ENCODE measurements at places on chromosomes 16 and 17. TPM values are rescaled to one million over a fixed set of nuclear protein-coding genes. Genes with fewer than 3 reads are reported as not detected.

The ACSM2A gene
- polyA plus RNA-seq, result 88.7 TPM

The MPO gene
- 2.4 TPM for polyA plus RNA-seq

The PRSS22 gene
- 8.2 TPM for polyA plus RNA-seq

The NCOR1 gene
- polyA plus RNA-seq, result 136 TPM

GRCh38 chr17:51560398-51560797 lies 300.1 kb downstream of the UTP18 start:
- DNase-seq, result no peak

GRCh38 chr16:89035669-89036570 lies 57.7 kb upstream of the ACSF3 start:
- DNase-seq, result no peak

DNA sequence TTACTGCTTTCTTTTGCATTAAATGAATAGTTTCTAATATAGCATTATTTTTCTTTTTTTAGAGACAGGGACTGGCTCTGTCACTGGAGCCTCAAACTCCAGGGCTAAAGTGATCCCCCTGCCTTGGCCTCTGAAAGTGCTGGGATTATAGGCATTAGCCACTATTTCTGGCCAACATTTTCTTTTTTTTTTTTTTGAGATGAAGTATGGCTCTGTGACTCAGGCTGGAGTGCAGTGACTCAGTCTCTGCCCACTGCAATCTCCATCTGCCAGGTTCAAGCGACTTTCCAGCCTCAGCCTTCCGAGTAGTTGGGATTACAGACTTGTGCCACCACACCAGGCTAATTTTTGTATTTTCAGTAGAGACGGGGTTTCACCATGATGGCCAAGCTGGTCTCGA lies 2.0 kb upstream of the DUXB start:
- DNase-seq, result no peak

- DNase-seq, result no peak
Measured at GRCh38 chr16:69274699-69275235, 36.4 kb upstream of the VPS4A start.

GRCh38 chr16:2385190-2385836 lies 43.9 kb upstream of the CCNF start:
- no peak for DNase-seq

GRCh38 chr16:85675251-85675874 lies 13.4 kb downstream of the GINS2 start:
- DNase-seq, result no peak

GRCh38 chr16:17589898-17590297 lies 119.1 kb upstream of the XYLT1 start:
- no peak for DNase-seq

GRCh38 chr17:82158825-82159224 lies 53.8 kb downstream of the CCDC57 start:
- no peak for DNase-seq

- DNase-seq, result no peak
Measured at GRCh38 chr16:75064403-75065148, 52.0 kb downstream of the LDHD start.

DNA sequence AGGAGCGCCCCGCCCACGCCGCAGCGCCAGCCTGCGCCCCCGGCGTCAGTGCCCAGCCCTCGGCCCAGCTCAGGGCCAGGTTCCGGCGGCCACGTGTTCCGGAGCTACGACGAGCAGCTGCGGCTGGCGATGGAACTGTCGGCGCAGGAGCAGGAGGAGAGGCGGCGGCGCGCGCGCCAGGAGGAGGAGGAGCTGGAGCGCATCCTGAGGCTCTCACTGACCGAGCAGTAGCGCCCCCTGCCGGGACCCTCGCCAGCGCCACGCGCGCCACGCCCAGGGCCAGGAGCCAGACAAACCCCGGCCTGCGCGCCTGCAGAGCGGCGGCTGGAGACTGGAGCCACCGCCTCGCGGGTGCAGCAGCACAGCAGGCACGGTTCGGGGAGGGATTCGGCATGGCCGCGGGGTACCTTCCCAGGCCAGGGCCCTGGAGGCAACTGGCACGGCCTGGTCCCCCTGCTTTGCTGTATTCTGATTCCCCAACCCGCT lies 9.3 kb downstream of the CORO6 start:
- DNase-seq, result peak; percentile 93
